ENCODE measurements at places on chromosomes 3 and 15. TPM values are rescaled to one million over a fixed set of nuclear protein-coding genes. Genes with fewer than 3 reads are reported as not detected.
A peak's percentile ranks its signal among the peaks of the same experiment; 100 is the strongest.

LMCD1 gene
- total RNA-seq, result 70.2 TPM

ERICH6 gene
- not detected for total RNA-seq

GREM1 gene
- total RNA-seq, result 4.0 TPM

DUSP7 gene
- 25.9 TPM for total RNA-seq

CTXN2 gene
- total RNA-seq, result not detected

LDHAL6B gene
- total RNA-seq, result not detected

SHC4 gene
- total RNA-seq, result 9.3 TPM

SLC24A1 gene
- 8.9 TPM for total RNA-seq

SLC6A1 gene
- not detected for total RNA-seq

CLDN16 gene
- 29.7 TPM for total RNA-seq

RAB11A gene
- total RNA-seq, result 199 TPM

CASR gene
- not detected for total RNA-seq

MUC13 gene
- not detected for total RNA-seq

DNA sequence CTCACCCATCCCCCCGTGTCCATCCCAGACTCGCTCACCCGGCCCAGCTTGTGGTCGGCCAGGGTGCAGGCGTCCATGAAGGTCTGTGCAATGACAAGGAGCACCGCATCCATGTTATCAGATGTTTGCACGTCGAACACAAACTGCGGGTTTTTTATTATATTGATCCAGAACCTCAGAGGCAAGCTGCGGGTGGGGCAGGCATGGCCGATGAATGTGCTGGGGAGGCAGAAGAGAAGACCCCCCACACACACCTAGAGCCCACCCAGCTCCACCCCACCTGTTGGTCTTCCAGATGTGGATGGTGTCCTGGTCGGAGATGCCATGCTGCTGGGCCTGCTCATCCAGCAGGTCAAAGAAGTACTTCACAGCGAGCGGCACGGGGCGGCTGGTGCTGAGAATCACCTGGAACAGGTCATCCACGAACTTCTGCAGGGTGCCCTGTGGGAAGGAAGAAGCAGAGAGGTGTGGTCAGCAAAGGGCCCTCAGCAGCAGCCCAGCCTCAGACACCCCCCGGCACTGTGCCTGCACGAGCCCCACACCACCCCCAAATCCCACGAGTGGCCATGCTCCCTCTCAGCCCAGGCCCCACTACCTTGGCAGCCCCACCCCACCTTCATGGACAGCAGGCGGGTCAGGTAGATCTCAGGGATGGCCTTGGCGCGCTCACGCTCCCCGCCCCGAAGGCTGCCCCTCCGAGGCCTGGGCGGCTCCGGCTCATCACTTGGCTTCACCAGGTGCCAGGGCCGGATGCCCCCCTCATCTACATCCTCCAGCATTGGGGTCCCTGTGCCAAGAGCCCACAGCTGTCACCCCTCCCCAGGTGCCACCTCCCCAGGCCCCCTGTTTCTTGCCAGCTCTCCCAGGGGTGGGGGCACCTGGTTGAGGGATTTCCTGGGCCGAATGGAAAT lies 20.3 kb downstream of the PLXNB1 start:
- no peak for DNase-seq

DNA sequence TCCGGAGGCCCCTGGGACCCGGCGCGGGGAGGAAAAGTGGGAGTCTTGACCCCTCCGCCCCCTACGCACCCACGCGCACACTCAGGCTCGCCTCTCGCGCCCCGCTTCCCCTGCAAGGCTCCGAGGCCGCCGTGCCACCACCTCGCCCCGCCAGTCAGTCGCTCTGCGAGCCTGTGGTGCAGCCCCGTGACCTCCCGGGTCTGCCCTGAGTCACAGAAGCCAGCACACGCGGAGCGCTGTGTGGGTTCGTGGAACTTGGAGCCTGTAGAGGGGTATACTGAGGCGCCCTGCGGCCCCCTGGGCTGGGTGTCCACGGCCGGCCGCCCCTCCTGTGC lies 380 bp upstream of the ALS2CL start:
- DNase-seq, result no peak

GRCh38 chr15:65970937-65971740 lies 101.8 kb downstream of the RAB11A start:
- DNase-seq, result no peak

DNA sequence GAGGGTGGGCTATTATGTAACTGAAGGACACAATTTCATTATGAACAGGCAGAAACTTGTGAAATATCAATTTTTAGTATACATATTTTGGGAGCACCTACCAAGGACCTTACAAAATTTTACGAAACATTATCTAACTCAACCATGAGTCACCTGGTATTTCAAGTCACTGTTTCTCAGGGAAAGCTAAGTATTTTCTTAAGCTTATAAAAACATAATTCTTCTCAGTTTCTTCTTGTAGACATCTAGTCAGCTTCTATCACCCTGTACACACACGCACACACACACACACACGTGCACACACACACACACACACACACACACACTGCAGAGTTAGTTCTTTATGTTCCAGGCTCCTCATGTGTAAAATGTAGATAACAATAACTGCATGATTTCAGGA lies 658.3 kb downstream of the TUSC7 start:
- DNase-seq, result no peak

GRCh38 chr3:181886676-181887075 lies 175.0 kb downstream of the SOX2 start:
- no peak for DNase-seq

- DNase-seq, result no peak
Observed at GRCh38 chr3:54877730-54878129, 50.1 kb downstream of the LRTM1 start.

GRCh38 chr3:197718891-197719290 lies 17.8 kb downstream of the RUBCN start:
- peak; percentile 97 for DNase-seq

GRCh38 chr3:2656806-2657777 lies 453.1 kb downstream of the IL5RA start:
- no peak for DNase-seq

GRCh38 chr15:38685686-38686339 lies 121.2 kb upstream of the RASGRP1 start:
- DNase-seq, result no peak

GRCh38 chr15:68819495-68820294 lies 1.0 kb downstream of the ANP32A start:
- no peak for DNase-seq

GRCh38 chr3:94076055-94076454 lies 13.2 kb downstream of the NSUN3 start:
- DNase-seq, result no peak

DNA sequence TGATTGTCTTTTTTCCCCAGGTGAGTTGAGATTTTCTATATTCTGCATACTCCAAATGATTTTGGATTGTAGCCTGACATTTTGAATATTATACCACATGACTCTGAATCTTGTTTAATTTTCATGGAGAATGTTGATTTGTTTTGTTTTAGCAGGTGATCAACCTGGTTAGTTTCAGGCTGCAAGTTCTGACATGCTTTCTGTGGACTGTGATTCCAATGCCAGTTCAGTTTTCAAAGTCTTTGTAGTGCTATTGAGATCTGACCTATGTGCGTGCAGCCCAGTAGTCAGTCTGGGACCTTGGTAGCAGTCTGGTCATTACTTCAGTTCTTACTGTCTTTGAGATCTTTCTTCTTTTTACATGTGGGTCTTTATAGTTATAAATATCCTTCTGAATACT lies 18.6 kb upstream of the MTMR10 start:
- DNase-seq, result no peak

DNA sequence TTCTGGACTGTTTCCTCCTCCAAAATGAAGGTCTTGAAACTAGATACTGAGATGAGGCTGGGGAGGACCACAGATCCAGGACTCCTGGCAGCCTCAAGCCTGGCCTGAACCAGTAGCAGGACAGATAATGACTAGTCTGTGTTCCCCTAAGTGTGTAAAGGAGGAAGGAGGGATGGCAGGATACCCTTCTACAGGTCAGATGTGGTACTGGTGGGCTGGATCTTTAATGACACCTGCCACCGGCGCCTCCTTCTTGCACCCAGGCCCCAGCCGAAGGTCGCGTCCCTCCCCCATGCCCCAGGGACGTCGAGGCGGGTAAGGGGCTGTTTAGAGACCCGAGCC lies 556 bp downstream of the USP19 start:
- no peak for DNase-seq

GRCh38 chr3:42723219-42723618 lies 20.6 kb upstream of the HHATL start:
- no peak for DNase-seq

DNA sequence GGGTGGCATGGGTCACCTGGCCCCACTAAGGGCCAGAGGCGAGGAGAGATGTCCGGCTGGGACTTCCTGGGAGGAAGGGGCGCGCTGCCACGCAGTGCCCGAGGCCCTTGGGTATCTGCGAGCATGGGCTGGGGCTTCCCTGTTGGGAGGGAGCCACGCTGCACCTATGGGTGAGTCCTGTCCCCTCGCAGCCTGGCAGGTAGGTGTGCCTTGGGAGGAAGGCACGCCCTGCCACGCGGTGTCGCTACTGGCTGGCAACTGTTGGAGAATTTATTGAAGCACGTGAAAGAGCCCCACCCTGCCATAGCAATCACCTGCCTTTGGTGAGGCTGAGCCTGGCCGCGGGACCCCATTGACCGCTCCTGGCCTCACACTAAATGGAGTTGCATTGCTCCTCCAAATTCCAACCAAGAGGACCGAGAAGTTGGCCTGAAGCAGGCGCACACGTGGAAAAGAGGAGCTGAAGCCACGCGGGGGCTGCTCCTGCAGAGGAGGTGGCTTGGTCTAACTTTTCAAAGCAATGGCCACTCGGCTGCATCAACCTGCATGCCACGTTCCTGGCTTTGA lies 134.2 kb downstream of the TJP1 start:
- DNase-seq, result no peak

GRCh38 chr15:31300208-31300661 lies 26.4 kb upstream of the KLF13 start:
- no peak for DNase-seq

DNA sequence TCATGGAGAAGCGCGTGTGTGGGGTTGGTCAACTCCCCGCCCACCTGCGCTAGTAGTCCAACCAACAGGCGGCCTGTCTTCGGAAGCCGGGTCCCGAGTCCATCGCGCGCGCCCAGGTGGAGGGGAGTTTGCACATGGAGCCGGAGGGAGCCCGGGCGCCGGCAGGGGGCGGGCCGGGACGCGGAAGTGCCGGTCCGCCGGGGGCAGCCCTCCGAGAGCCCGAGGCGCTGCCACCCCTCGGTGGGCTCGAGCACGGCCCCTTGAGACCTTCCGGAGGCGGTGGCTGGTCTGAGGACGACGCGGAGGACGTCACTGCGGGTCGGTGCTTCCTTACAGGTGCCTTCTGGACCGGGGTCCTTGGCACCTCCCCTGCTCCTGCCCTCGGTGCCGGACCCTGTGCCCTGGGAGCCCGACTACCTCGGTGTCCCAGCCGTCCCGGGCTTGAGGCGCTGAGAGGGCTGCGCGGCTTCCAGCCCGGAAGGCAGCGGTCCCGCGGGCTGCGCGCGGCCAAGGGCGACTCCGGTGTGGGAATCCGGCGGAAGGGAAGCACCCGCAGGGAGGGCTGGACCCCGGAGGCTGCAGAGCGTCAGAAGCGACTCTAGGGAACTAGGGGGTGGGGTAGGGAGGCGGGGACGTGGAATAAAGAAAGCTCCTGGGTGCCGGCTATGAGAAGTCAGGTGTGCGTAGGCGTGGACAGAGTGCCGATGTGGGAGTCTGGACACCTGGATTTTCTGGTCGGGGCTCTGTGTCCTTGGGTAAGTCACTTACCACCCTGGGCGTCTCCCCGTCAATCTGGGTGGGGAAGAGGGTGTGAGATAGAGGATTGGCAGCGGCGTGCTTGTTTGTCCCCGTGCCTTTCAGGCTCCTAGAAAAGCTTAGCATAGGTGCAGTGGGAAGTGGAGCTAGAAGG lies 212.3 kb downstream of the FGF12 start:
- no peak for DNase-seq

DNA sequence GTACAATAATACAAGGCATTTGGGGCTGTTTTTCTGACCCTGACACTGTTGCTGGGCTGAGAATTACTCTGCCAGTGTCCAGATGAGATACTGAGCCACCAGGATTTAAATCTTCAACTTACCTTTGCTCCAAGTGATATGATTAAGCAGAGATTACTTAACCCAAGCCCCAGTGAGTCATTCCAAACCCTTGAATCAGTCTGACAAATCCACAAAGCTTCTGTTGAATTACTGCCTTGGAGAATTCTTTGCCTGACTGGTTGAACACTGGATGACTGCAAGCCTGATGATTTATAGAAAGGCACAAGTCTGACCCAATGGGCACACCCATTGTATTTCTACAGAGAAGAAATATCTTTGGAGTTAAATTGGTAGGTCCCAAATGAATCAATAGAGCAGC lies 88.2 kb upstream of the TSC22D2 start:
- DNase-seq, result peak; percentile 98

GRCh38 chr3:100760377-100760776 lies 51.1 kb downstream of the TFG start:
- no peak for DNase-seq

Measured in epithelial cell of proximal tubule (primary cell).